HepG2 (cell line): ENCODE measurements at places on chromosomes 7 and 10. TPM values are rescaled to one million over a fixed set of nuclear protein-coding genes. Genes with fewer than 3 reads are reported as not detected.

GRCh38 chr7:108456845-108457540, 757 bp upstream of the NRCAM start:
- no peak for DNase-seq

- peak; percentile 12 for DNase-seq
Observed at GRCh38 chr7:131600085-131600881, 43.9 kb upstream of the PODXL start.

The HHEX gene
- 46.3 and 48.7 TPM in 2 replicates for total RNA-seq

DNA sequence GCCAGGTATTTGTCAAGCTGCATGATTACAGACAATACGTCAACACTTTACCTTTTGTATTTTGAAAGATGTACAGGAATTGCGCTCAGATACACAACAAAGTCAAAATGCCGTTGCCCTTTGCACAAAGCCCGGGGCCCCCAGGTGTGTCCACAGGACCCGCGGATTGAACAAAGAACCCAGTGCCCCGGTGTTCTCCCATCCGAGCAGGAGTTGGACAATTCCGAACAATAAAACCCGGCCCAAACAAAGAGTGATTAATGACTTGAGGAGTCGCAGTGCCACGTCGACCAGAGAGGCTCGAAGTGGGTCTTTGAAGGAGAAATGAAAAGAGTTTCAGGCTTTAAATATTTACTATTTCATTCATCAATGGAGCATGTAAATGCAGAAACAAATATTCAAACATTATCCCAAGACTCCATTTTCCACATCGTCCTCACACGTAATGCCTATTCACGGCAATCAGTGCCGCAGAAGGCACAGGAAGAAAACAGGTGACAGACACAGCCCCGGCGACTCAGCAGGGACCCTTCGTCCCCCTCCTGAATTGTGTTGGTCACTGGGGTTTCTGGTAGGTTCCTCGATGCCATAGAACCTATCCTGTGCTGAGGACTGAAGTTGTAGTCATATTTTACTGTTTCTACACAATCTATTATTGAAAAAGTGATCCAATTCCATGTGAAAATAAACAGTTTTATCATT, 70.9 kb upstream of the MGMT start:
- DNase-seq: no peak

GRCh38 chr7:28761505-28761904, 196.6 kb downstream of the TRIL start:
- DNase-seq: no peak

DNA sequence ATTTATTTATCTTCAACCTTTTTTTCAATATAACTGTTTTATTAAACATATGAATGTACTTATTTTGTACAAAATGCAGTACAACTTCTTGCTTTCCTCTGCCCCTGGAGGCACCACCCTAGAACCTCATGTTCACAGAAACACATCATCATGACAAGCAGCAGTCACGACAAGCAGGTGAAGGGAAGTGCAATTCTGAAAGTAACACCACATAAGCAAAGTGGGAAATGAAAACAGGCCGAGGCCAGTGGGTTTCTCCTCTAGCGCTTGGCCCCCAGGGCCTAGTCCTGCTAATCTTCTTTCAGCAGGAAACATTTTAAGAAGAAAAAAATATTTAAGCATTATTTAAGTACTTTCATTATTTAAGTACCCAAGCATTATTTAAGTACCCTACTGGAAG, 598.1 kb downstream of the SH2D4B start:
- no peak for DNase-seq
